GM23338 (cell line): ENCODE measurements at places on chromosomes 6 and 20. TPM values are rescaled to one million over a fixed set of nuclear protein-coding genes. Genes with fewer than 3 reads are reported as not detected.

Gene FOXC1
- total RNA-seq: 0.10 and 0.27 TPM in 2 replicates

Gene ZNF391
- 12.6 and 22.5 TPM in 2 replicates for total RNA-seq

Gene RFX6
- total RNA-seq: 0.31 and 0.35 TPM in 2 replicates

Gene HLA-G
- total RNA-seq: 1.5 and 2.8 TPM in 2 replicates

Gene CDSN
- total RNA-seq: 0.07 TPM in 1 of 2 replicates, not detected in the other

Gene KHDC1L
- not detected in 2 replicates for total RNA-seq

Gene SUMO4
- total RNA-seq: 0.74 and 1.9 TPM in 2 replicates

Gene CYP21A2
- not detected in 2 replicates for total RNA-seq

Gene NOX3
- total RNA-seq: not detected in 2 replicates

Gene FERMT1
- 15.8 and 18.3 TPM in 2 replicates for total RNA-seq

Gene SYCP2L
- total RNA-seq: 4.9 and 11.0 TPM in 2 replicates

- peak; percentile 54 for DNase-seq
Observed at GRCh38 chr6:75317503-75318206, 33.1 kb upstream of the TMEM30A start.

DNA sequence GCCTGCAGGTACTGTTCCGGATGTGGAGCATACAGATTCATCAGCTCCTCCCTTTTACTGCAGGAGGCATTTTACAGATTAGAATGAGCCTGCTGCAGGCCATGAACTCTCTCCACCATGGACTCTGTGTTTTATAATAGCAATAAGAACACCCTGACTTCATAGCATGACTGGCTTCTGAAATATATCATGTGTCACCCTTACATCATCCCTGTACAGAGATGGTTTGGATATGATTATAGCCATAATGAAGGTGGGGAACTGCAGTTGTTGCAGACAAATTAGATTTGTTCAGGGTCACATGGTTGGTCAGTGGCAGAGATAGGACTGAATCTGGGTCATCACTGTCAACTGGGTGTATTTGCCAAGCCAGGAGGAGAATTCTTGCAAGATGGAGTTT, 100.7 kb downstream of the FOXO3 start:
- no peak for DNase-seq

GRCh38 chr6:41877051-41877680, 18.0 kb downstream of the USP49 start:
- DNase-seq: no peak

DNA sequence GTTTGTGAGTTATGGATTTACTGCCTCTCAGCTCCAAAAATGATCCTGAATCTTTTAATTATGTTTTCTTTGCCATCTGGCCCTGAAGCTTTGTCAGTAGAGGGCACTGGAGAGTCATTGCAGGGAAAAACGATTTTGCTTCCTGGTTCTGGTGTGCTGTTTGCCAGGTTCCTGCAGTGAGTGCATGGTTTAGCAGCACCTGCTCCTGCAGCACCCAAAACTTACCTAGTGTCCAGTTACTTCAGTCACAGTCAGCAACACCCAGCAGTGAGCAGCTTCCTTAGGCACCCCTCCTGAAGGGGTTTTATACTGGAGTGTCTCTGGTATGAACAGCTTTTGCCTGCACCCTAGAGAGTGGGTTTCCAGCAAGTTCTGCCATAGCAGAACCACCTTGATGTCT, 6.0 kb upstream of the TRIM26 start:
- DNase-seq: peak; percentile 78

DNA sequence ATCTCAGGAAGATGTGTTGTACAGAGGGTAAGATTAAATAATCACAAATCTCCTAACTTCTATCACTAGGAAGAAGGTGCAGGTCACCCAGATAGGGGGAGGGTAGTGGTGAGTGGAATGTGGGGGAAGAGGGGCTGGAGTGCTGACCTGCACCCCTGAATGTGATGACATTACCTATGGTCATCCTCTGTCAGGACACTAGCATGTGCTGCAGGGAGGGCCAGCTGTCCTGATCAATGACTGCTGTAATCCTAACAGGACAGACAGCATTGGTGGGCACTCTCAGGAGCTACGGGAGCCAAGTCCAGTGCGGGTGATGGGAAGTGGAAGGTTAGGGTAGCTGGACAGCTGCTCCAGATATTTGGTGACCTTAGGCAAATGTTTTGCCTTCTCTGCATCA, 45.2 kb upstream of the CST5 start:
- DNase-seq: no peak

DNA sequence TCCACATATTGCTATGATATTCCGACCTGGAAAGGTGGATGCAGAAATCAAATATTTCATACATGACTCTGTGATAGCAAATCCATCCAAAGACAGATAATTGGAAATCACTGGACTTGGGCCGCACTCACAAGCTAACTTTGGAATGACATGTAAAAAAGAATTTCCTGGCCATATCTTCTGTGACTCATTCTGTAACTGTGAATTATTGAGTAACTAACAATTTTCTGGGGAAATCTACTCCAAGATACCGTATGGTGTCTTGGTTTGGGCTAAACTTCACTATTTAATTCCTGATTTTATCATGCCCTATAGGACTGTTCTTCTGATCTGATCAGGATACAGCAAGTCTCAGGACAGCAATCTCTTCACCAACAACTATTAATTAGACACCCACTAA, 92.7 kb upstream of the LY86 start:
- DNase-seq: no peak

DNA sequence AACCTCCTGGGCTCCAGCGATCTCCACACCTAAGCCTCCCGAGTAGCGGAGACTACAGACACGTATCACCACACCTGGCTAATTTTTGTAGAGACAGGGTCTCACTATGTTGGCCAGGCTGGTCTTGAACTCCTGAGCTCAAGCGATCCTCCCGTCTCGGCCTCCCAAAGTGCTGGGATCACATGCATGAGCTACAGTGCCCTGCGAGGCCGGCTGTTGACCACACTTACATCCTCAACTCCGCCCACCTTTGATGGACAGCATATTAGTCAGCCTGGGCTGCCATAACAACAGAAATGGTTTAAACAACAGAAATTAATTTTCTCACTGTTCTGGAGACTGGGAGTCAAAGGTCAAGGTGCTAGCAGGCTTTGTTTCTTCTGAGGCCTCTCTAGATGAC, 107.7 kb downstream of the JPH2 start:
- DNase-seq: no peak

DNA sequence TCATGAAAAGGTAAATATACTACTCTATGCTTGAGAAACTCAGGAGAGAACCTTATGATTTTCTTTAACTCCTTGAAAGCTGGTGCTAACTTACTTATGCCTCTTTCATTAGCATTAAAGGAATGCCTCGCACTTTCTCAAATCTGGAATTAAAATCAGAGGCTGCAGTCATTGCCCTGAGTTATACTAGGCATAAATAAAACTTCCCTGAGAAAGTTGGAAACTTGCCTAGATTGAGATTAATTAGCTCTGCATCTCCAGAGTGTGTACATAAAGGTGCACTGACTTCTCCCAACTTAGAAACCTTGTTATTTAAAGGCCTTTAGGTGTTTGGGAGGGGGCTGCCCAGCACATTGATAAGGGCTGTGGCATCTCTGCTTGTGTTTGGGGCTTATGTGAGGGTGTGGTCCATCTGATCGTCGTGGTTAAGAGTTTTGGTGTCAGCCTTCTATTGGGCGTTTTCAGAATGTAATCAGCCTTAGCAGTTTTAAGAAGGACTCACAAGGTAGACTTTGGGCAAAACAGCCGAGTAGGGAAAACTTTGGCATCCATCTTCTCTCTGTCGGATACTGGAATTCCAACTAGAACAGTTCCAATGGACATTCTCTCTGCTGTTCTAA, 32.1 kb upstream of the CCN6 start:
- no peak for DNase-seq

DNA sequence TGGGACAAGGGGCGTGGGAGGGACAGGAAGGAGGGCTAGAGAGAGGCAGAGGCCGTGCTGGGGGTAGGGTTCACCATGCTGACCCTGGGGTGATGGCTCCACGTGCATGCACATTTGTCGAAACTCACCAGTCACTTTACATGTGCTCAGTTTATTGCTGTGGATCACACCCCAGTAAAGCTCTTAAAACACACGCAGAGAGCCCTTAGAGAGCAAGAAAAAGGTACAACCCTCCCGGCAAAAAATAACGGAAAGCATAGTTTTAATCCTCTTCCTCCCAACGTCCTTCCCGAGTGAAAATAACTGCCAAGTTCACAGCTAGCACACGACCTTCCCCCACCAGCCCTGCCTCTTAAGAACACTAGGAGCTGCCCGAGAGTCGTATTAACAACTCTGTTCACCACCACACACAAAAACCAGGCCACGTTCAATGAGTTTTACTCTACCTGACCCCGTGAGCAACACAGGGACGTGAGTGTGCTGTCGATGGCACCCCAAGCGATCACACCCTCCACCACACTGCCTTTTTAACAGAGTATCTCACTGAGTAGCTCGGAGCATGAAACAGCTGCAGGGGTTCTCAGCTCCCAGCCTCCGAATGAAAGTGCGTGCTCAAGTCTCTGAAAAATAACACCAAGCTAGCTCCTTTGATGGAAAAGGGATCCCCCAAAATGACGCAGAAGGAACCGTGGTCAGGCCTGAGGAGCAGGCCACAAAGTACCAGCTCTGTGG, 39.7 kb downstream of the TAF4 start:
- DNase-seq: no peak

- DNase-seq: peak; percentile 38
Observed at GRCh38 chr6:95693108-95693507, 115.8 kb downstream of the MANEA start.

- peak; percentile 48 for DNase-seq
Observed at GRCh38 chr20:4063631-4064030, 48.3 kb upstream of the RNF24 start.

DNA sequence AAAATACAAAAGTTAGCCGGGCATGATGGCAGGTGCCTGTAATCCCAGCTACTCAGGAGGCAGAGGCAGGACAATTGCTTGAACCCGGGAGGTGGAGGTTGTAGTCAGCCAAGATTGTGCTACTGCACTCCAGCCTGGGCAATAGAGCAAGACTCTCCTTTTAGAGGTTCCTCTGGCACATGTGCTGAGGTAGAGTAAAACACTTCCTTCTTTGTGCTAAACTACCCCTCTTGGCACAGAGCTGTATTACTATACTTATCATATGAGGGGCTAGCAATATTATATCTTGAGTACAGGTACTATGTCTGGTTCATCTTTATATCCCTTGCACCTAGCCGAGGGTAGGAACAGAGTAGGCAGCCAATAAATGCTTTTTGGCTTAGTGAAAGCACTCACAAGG, 40.2 kb upstream of the SAMHD1 start:
- no peak for DNase-seq

GRCh38 chr6:43328528-43328927, 19.9 kb upstream of the CRIP3 start:
- no peak for DNase-seq

GRCh38 chr6:14353281-14353680, 235.7 kb downstream of the CD83 start:
- no peak for DNase-seq

DNA sequence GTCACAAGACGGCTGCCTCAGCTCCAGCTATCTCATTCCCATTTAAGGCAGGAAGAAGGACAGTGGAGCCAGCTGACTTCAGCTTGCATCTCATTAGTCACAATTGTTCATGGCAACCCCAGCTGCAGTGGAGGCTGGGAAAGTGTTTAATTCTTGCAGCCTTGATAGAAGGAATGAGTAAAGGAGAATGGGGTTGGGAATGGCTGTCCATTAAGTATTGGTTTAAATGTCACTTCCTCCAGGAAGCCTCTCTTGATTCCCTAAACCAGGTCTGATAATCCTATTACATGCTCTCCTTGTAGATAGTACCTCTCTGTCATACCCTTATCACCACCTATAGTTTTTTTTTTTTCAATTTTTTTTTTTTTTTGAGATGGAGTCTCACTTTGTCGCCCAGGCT, 166.4 kb downstream of the TFAP2C start:
- no peak for DNase-seq

DNA sequence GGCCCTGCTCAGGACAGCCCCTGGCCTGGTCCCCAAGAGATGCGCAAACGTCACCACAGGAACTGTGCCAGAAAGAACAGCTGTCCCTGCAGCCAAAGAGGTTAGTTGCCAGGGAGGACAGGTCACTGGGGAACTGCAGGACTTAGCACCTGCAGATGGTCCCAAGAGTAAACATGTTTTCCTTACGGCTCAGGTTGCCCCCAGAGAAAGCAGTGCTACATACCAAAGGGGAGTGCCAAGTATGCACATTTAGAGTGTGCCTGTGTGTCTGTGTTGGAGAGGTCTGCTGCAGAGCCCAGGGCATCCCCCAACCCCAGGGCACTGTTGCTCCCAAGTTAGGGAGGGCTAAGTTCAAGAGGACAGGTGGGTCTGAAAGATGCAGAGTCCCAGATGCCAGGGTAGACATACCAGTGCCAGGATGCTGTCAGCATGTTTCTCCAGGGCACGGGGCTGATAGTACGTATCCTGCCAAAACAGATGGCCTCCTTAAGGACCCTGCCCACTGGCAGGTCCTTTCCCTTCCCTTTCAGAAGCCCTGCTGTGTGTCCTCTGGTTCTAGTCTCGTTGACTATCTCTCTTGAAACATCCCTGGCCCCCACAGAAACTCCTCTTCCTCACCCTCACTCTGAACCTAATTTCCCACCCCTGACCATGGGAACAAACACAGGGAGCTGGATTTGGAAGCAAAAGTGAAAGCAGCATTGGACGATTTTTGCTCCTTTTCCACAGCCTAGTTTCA, 1.3 kb downstream of the ABHD16A start:
- no peak for DNase-seq

- no peak for DNase-seq
Observed at GRCh38 chr6:47710295-47710694, 11.9 kb downstream of the ADGRF4 start.

DNA sequence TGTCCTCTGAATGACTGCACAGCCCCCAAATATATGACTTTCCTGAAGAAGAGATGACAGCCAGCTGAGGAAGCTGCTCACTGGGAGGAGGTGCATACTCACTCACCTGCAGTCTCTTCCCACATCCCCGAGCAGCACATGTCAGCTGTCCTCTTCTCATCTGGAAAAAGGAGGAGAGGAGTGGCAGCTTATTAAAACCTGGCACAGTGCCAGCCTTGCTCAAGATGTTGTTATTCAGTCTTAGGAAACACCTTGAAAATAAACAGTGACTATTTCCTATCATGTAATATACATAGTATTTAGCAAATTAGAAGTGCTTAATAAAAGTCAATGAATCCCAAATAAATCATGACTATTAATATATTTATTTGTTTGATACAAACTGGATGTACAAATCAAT, 232.9 kb downstream of the EPM2A start:
- no peak for DNase-seq

- no peak for DNase-seq
Observed at GRCh38 chr20:53468587-53468986, 125.1 kb downstream of the ZNF217 start.

GRCh38 chr6:148332088-148332487, 10.6 kb upstream of the SASH1 start:
- no peak for DNase-seq

DNA sequence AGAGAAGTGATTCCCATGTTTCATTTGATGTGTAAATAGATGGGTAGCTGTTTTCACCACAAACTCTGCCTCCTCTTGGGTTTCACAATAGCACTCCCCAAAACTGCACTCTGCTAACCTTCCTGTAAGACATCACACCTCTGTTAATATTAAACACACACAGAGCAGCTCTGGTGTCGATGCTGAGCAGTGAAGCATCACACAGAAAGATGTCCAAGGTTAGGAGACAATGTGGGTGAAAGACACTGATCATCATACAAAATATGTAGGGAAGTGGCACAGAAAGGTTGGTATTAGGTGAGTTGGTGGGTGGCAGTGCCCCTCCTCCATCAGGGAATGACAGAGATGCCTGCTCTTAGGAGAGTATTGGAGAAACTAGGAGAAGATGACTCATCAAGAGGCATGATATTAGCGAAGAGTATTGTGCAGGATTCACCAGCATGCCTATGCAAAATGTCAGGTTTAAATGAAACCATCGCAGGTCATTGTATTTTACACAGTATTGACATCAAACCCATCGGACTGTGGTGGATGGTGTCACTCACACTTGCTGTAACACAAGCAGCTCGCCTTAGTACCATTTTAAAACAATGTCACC, 199.7 kb downstream of the TBXT start:
- no peak for DNase-seq
